Amniotic stem cell (primary cell): ENCODE measurements at places on chromosomes 6 and 20.

GRCh38 chr6:31586599-31587281, 663 bp downstream of the LST1 start:
- no peak for DNase-seq

GRCh38 chr20:41853806-41854205, 235.6 kb upstream of the CHD6 start:
- no peak for DNase-seq

- DNase-seq: no peak
Observed at GRCh38 chr20:40860487-40860902, 168.1 kb upstream of the TOP1 start.

GRCh38 chr6:161220346-161220745, 53.5 kb downstream of the AGPAT4 start:
- no peak for DNase-seq

DNA sequence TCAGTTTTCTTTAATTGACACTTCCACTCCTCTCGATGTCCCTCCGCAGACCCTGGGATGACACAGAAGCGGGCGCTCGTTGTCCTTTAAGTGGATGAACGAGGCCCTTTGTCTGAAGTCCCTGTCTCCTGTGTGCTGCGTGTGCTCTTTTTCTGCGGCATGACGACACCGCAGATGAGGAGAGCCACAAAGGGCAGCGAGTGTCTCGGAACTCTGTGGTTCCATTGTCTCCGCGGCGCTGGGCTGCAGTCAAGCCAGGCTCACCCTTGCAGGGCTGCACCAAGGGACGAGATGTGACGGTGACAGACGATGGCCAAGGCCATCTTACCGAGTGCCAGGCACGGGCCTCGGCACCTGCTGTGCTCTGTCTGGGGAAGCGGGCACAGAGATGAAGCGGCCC, 10.6 kb downstream of the PRR18 start:
- no peak for DNase-seq

DNA sequence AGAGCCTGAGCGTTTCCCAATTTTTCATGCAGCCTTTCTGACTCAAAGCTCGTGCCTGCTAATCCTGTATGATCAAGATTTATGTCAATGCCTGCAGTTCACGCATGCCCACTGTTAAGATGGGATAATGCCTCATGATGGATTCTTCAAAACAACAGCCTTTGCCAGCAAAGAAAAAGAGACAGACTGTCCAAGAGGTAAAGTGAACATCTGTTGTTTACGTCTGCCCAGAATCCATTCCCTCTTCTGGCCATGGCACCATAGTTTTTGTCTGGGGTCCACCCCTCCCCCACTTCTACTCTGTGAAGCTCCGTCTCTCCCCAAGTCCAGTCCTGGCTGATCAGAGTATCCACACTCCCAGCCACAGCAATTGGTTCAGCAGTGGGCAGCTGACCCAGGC, 91.9 kb upstream of the EYA2 start:
- DNase-seq: no peak

DNA sequence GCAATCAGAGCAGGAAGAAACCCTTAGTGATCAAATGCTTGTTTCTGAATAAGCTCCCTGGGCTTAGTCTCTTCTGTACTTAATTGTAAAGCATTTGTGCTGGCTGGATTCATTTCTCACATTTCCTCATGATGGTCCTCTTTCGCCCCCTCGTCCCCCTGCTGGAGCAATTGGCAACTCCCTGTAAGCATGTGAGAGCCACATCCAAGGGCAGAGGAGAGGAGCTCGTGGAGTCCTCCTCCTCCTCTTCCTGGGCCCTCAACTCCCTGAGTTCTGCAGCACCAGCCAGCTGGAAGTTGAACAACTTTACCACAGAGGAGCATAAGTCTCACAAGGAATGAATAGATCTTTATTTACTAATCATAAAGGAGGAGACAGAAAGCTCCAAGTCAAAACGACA, 12.6 kb downstream of the ANKEF1 start:
- DNase-seq: no peak

GRCh38 chr6:17099401-17100059, 2.3 kb upstream of the STMND1 start:
- no peak for DNase-seq

- DNase-seq: no peak
Observed at GRCh38 chr6:7200598-7201443, 93.1 kb downstream of the RREB1 start.

DNA sequence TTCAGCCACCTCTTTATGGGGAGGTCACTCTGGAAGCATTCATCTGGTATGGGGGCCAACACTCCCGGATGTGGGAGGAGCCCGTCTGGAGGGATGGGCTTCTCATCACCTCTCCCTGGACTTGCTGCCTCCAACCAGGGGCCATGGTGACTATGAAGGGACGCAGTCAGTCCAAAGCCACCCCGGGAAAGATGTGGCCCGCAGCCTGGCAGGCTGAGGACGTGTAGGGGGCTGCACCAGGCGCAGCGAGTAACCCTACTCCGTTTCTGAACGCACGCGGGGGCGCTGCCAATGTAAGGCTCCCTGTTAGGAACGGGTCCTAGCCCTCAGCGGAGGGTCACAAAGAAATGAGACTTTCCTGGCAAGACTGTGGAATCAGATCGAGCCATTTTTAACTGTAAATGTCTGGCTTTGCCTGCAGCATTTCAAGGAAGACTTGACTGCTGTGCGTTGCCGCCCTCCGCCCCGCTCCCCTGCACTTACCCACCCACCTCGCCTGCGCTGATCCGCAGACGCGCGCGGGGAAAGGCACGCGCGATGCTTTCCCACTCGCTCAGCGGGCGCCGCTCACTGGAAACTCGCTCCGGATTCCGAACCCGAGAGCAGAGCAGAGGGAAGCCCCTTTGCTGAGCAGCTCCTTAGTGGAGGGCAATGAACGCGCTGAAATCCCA, 55.1 kb downstream of the IL20RA start:
- no peak for DNase-seq

- no peak for DNase-seq
Observed at GRCh38 chr6:147805155-147805554, 296.7 kb downstream of the SAMD5 start.

- DNase-seq: no peak
Observed at GRCh38 chr6:33177552-33178446, 14.5 kb downstream of the COL11A2 start.

DNA sequence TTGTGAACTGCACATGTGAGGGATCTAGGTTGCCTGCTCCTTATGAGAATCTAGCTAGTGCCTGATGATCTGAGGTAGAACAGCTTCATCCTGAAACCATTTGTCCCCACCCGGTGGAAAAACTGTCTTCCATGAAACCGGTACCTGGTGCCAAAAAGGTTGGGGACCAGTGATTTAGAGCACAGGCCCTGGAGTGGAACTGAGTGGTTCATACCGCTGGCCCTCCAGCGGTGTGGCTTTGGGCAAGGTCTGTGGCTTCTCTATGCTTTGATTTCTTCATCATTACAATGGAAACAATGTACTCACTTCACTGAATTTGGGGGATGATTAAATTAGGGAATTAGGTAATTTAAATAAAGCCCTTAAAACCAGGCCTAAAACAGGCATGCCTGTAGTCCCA, 36.3 kb downstream of the CD164 start:
- DNase-seq: no peak

- DNase-seq: no peak
Observed at GRCh38 chr6:107161521-107161920, 46.2 kb upstream of the BEND3 start.

GRCh38 chr6:17907406-17908229, 79.8 kb downstream of the KIF13A start:
- peak; percentile 87 for DNase-seq

DNA sequence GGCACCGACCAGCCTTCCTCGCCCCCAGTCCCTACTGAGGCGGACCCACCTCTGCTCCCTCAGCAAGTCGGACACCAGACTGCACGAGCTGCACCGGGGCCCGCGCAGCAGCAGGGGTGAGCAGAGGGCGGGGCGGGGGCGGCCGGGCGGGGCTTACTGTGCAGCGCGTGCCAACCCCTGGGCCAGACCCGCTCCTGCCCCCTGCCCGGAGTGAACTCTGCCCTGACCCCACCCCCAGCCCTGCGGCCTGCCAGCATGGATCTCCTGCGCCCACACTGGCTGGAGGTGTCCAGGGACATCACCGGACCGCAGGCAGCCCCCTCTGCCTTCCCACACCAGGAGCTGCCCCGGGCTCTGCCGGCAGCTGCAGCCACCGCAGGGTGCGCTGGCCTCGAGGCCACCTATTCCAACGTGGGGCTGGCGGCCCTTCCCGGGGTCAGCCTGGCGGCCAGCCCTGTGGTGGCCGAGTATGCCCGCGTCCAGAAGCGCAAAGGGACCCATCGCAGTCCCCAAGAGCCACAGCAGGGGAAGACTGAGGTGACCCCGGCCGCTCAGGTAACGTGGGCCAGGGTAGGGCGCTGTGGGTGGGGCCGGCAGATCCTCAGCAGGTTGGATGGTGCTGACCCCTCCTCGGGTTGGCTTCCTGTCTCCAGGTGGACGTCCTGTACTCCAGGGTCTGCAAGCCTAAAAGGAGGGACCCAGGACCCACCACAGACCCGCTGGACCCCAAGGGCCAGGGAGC, 1.5 kb upstream of the SLC2A4RG start:
- DNase-seq: no peak

DNA sequence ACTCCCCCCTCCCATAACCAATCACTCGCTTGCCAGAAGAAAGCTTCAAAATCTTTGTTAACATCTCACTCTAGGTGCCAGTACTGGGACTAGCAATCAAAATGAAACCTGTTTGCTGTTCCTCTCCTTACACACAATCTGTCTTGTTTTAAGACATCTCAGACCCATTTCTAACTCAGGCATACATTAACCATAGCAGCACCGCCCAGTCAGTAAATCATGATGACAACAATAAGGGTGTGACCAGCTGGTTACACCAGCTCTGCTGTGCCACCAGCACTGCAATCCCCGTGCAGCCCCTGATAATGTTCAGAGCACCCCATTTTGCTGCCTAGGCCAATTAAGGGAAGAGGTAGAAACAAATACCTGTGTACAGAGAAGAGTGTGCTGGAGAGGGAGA, 185.2 kb upstream of the TAB2 start:
- DNase-seq: no peak

- DNase-seq: no peak
Observed at GRCh38 chr6:1438471-1438881, 49.1 kb downstream of the FOXF2 start.
